ENCODE measurements at places on chromosomes 16 and 17.

DNA sequence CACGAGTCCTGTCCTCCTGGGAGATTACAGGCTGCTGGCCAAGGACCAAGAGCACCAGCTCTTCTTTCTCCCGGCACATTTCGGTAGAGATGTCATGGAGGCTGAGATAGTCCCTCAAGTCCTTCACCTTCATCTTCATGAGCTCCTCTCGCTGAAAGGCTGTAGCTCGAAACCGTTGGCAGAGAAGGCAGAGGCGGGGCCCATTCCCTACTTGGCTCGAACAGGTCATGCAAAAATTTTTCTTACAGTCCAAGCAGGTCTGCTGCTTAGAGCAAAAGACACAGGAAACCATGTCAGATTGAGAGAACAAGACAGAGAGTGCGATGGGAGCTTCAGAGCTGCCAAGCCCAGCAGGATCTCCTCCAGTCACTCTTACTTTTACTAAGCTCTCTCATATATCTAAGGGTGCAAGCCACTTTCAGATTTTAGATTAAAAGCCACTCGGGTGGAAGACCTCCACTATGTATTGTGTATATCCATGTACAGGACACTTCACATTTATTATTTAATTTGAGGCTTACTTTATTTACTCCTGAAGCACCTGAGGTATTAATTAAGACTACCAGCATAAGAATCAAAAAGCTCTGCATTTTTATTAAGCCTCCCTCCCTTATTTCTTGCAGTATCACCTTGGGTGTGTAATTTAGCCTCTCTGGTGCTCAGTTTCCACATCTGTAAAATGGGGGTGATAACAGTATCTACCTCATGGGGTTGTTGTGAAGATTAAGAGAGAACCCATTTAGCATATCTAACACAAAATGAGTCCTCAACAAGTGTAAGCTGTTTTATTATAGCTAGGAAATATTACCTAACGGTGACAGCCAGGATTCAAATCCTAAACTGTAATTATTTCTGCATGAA lies 41.4 kb downstream of the LIG3 start:
- DNase-seq: no peak

GRCh38 chr17:36889770-36890349 lies 47.4 kb upstream of the LHX1 start:
- DNase-seq: no peak

GRCh38 chr17:34990921-34991365 lies 10.6 kb downstream of the LIG3 start:
- DNase-seq: peak; percentile 94

- no peak for DNase-seq
Measured at GRCh38 chr17:17570798-17571716, 20.5 kb downstream of the PEMT start.

DNA sequence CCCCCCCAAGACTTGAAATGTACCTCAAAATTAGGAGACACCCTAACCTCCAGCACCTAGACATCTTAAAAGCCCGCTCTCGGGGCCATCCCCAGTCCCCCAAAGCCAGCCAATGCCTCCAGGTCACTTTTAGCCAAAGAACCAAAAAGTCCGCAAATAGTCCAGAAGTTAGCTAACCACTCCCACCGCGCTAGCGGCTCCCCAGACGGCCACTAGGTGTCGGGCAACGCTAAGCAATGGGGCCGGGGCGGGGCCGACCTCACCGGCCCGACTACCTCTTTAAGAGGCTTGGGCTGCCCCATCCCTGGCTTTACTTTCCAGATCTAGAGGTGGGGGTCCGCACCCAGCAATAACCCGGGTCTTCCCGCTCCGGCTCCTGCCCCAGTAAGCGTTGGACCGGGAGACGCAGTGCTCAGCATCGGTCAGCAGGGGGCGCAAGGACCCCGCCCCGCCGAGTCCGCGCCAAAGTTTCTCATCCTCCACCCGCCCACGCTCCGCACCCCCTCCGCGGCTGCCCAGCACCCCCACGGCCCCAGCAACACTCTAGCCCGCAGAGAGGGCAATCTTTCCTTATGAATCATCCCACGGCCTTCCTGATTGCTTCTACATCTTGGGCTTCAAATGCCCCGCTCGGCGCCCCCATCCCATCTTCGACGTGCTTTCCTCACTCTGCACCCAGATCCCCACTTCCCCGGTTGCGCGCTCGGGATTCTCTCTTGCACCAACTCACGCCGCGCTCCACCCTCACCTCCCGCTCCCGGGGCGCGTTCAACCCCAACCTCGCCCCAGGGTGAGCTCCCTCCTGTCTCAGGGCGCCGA lies 765 bp downstream of the COL1A1 start:
- DNase-seq: peak; percentile 85

GRCh38 chr16:12172343-12172742 lies 195.8 kb downstream of the SNX29 start:
- no peak for DNase-seq

DNA sequence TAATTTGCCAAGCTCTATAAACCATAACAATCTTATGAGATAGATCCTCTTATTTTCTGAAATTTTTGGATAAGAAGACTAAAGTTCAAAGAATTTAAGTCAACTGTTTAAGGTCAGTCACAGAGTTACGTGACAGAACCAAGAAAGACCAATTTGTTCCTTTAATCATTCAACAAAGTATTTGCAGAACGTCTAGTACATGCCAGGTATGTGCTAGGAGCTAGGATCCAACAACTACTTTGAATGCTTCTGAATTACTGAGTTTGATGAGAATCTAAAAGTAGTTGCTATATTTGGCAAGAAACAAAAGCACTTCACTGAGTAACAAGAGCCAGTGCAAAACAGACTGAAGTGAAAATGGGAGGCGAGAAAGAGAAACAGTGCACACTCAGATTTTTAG lies 15.0 kb downstream of the GLOD4 start:
- DNase-seq: no peak

DNA sequence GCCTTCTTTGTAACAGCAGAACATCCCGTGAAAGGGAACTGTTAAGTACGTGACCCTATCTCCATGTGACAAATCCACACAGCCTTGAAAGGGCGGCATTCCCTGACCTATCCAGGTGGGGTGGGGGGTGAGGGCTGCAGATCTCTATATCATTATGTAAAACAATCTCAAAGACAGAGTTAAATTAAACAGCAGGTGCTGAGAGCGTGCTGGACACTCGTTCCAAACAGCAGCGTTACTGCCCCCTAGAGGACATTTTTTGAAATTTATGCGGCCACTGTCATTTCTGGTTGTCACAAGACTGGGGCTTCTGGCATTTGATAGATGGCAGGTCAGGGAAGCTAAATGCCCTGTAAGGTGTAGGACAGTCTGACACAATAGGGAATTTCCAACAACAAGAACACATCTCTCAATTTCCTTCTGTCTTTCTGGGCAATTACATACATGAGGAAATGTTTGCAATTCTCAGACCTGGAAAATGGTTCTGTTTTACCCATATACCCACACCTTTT lies 6.7 kb upstream of the SLC25A39 start:
- peak; percentile 90 for DNase-seq

- no peak for DNase-seq
Measured at GRCh38 chr17:72372185-72372584, 251.4 kb downstream of the SOX9 start.

DNA sequence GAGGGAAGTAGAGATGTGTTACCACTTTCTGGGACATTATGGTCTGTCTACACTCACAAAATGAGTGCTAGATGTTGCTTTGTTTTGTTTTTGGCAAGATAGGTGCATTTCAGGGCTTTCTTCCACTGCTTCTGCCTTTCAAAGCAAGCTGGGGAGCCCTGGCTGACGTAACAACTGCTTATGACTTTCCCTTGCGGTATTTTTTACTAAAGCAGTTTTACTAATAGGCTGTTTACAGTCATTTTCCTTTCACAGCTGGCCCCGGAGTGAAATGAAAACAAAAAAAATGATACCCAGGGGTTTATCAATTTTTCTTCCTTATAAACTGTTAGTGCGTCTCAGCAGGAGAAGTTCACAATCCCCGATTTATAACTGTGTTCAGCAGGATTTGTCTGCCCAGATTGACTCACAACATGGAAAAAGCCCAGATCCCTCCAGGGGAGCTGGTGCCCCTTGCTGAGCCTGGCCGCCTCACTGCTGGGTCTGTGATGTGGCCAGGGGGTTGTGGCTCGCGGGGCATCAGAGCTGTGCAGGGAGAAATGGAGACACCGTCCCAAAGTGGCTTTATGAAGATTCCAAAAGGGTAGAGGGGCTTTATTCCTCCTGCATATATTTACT lies 184.4 kb upstream of the HS3ST3A1 start:
- DNase-seq: no peak

DNA sequence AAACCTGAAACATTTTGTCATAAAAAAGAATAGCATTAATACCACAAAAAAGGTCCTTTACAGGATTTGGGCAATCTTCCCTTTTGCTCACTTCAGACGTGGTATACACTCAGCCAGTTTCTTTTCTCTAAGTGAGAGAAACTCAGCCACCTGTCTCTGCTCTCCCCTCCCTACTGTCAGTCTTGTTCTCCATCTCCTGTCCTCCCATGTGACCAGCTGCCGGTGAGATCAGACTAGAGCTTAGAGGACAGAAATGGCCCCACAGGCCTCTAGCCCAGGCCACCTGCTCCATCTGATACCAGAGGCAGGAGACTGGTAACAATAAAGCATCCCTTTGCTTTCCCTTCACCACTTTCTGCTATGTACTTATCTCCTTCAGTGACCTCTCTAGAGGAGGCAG lies 34.9 kb downstream of the CMC2 start:
- peak; percentile 6 for DNase-seq

GRCh38 chr17:78872486-78872885 lies 30.5 kb downstream of the CEP295NL start:
- no peak for DNase-seq

GRCh38 chr16:56237451-56237930 lies 46.2 kb downstream of the GNAO1 start:
- no peak for DNase-seq

DNA sequence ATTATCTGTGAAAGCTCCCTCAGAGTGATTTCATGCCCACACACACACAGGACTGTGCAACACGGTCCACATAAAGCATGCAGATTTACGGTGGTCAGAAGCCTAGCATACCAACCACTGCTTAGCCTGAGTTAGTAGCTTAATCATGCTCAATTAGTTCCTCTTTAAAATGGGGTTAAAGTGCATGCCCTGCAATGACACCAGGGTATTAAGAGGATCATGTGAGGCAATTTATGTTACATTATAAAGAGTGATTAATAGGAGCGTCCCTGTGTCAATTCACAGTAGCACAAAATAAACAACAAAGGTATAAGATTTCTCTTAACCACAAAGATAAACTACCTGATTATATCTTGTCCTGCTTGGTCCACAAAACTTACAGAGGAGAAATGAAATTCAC lies 39.8 kb downstream of the C17orf67 start:
- no peak for DNase-seq

DNA sequence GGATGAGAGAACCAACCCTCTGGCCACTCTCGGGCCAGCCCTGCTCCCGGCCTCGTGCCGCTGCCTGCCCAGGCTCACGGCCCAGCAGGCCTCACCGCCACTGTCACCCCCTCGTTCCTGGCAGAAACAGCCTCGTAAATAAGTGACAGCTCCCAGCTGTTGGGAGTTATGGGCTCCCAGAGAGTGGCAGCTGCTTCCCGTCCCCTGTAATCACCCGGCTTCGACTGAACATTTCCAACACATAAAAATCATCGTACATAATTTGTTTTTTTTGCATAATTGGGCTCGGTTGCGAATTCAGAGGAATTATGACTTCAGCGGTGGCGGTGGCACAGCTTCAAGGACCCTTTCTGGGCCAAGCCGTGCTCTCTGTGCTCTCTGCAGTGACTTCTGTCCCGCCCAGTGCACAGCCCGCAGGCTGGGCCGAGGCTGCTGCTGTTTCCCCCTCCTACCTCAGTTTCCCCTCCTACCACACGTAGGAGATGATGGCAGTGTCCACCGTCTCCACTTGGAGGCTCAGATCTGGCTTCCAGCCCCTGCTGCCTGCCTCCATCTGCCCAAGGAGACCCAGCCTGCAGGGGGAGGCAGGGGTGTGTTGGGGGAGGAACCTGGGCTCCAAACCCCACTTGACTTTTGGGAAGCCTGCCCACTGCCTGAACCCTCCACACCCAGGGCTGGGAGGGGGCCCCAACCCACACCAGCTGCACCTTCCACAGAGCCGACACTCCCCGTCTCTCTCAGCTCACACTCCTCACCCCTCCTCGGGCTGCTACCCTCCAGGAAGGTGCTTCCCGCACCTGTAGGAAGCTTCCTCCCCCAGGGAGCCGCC lies 84.9 kb downstream of the RTN4RL1 start:
- no peak for DNase-seq

DNA sequence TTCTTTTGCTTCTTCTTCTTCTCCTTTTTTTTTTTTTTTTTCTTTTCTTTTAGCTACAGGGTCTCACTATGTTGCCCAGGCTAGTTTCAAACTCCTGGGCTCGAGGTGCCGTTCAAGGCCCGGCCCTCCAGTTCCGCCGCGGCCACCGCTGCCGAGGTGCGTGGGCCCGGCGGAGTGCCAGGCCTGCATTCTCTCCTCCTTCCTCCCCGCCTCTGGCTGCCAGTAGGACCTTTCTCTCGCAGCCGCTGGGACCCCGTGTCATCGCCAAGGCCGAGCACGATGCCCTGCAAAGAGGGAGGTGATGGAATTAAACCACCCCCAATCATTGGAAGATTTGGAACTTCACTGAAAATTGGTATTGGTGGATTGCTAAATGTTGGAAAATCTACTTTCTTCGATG lies 195.8 kb downstream of the CDRT15L2 start:
- no peak for DNase-seq

DNA sequence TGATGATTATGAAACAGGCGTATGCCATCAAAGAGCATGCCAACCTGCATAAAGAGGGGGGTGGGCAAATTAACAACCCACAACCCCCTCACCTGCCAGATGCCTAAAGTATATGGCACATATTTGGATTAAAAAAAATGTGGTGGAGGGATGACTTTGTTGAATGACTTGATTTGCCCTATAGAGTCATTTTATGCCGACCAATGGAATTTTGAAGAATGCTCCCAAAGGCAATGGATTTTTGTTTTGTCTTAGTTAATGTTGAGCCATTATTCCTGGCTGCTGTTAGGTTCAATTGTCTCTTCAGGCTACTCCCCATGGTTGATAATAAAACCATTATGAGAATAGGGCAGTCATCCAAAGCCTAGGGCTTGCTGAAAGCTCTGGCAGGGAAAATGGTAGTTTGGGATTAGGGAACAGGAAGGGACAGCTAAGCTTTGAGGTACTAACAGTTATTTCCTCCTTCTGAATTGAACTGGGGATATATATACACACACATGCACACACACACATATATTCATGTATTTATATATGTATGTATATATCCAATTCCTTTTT lies 5.8 kb upstream of the CHCT1 start:
- DNase-seq: no peak

DNA sequence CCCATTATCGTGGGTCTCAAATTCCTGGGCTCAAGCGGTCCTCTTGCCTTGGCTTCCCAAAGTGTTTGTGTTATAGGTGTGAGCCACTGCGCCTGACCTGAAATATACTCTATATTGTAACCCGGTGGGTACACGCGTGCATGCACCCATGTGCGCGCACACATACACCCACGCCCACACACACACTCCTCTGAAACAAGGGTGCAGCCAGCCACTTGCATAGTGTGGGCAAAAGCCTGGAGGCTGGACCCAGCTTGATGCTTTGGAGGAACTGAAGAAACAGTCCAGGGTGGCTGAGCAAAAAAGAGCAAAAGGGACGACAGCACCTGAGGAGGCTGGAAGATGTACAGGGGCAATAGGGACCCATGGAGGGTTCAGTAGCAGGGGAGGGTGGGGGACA lies 29.9 kb downstream of the NAGPA start:
- no peak for DNase-seq

- DNase-seq: peak; percentile 86
Measured at GRCh38 chr17:35088881-35089585, 25.5 kb upstream of the RFFL start.

- DNase-seq: no peak
Measured at GRCh38 chr16:47977802-47978201, 178.0 kb downstream of the ABCC12 start.

GRCh38 chr17:43445009-43445589 lies 38.7 kb upstream of the DHX8 start:
- DNase-seq: no peak

GRCh38 chr17:38922538-38923297 lies 2.7 kb upstream of the LASP1NB start:
- no peak for DNase-seq
